Fibroblast of upper back skin (primary cell): ENCODE measurements at places on chromosomes 4 and X.
A peak's percentile ranks its signal among the peaks of the same experiment; 100 is the strongest.

- peak; percentile 4 for DNase-seq
Observed at GRCh38 chrX:66030505-66031317, 9.2 kb downstream of the VSIG4 start.

- no peak for DNase-seq
Observed at GRCh38 chr4:35948171-35948570, 296.1 kb downstream of the ARAP2 start.

DNA sequence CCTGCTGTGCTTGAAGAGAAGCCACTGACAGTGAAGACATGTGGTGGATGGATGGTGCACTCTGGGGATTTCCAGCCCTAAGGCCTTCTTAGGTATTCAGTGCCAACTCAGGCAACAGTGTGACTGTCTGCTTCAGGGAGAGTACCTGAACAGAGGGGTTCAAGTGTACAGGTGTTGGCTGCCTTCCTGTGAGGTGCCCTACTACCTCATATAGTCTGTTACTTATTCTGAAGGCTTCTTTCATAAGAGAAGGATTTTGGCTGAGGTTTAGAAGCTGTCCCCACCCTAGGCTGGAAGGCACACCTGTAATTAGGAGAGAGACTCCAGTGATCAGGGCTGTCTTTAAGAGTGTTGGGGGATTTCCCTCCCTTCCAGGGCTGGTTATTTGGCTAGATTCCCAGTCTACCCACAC lies 1.8 kb downstream of the FTHL17 start:
- no peak for DNase-seq

DNA sequence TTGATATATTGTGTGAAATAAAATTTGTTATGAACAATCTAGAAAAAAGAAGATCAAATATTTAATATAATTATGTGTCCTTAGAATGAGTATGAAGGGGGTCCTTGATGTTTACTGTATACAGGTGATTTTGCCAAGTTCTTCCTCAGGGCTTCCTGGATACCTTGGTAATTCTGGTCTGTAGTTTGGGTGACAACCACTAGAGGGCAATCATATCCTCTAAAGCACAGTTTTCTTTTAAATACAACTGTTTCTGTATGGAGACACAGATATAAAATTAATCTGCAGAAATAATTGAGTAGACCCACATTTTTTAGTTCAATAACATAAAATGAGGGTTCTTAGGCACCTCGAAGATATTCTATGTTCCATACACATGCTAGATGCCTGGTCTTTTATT lies 157.7 kb downstream of the SPANXN1 start:
- no peak for DNase-seq

DNA sequence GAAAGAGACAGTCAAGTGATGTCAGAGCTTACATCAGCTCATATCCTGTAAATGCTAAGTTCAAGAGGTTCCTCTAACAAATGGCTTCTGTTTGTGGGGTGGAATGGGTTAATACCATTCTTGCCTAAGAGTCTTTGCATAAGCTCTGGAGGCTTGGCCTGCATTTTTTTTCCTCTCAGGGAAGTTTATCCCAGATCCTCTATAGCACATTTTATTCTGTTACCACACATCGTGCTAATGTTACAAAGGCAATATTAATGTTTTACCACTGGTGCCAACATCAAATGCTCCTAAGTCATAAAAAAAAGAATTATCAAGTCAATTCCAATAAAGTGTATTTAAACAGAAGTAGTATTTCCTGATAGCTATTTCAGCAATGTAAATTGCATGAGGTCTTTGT lies 2.9 kb upstream of the ADH6 start:
- no peak for DNase-seq
